ENCODE measurements at places on chromosomes 12 and 14. TPM values are rescaled to one million over a fixed set of nuclear protein-coding genes. Genes with fewer than 3 reads are reported as not detected.

The ZDHHC22 gene
- not detected for total RNA-seq

DNA sequence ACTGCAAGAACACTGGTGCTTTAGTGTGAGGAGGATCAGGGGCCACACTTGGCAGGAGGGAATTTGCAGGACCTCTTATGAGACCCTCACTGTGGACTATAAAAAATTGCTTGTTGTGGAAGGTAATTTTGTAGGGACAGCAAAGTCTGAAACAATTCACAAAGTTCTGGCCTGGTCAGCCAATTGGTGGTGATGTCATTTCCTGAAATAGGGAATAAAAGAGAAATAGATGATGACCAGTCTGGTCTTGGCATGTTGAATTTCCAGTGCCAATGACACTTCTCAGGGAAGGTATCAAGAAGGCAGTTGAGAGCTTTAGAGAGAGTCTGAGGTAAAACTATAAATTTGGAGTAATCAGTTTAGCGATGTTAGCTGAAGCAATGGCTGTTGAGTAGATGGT, 129.3 kb upstream of the LMNTD1 start:
- DNase-seq, result no peak

- no peak for DNase-seq
Observed at GRCh38 chr14:34668111-34668510, 38.2 kb upstream of the SNX6 start.

GRCh38 chr12:1929985-1930802, 11.7 kb upstream of the CACNA2D4 start:
- DNase-seq, result no peak

GRCh38 chr12:92602476-92602875, 100.3 kb upstream of the PLEKHG7 start:
- DNase-seq, result no peak

The RAN gene
- 326 TPM for total RNA-seq

- DNase-seq, result no peak
Observed at GRCh38 chr12:1126091-1126490, 135.1 kb downstream of the ERC1 start.

The GDF3 gene
- total RNA-seq, result not detected

GRCh38 chr12:30108666-30109065, 324.9 kb upstream of the TMTC1 start:
- no peak for DNase-seq

The ITGA7 gene
- total RNA-seq, result 497 TPM

- no peak for DNase-seq
Observed at GRCh38 chr12:98745578-98746391, 100.7 kb downstream of the APAF1 start.

The SYT1 gene
- total RNA-seq, result 2.0 TPM

- no peak for DNase-seq
Observed at GRCh38 chr12:52528641-52529143, 8.5 kb upstream of the KRT5 start.

The ITGB7 gene
- 2.1 TPM for total RNA-seq

The KRT8 gene
- total RNA-seq, result 4.0 TPM

DNA sequence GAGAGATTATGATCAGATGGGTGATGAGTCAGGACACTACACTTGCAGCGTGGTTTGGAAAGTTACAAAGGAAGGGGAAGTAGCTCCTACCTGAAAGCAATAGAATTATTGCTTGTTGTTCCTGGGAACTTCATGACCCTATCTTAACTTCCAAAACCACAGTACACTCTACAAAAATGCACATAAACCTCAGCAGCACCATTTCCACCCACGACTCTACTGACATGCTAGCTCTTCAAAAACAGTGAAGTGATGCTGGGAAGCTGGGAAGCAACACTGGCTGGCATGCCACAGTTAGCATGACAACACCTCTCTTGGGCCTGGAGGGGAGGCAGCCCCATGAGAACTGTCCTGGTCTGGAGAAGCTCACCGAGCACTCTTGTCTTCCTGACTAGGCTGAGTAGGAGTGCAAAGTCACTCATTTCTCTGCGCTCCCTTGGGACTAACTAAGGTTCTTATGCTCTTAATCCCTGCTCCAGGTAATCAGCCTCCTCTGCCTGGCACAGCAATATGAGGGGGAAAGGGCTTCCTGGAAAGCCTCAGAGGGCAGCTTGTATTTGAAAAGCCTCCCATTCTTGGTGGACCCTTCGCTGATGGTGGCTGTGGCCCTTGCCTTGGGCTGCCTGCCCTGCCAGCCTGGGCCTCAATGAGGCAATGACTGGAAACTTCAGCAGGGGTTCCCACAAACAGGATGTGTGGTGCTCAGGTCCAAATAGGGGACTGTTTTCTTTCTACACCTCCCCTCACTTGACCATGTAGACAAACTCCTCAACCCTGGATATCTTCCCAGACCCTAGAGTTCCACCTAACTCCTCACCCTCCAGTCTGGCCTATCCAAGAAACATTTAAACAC, 1.2 kb downstream of the KRT3 start:
- DNase-seq, result peak; percentile 65

The KRT6B gene
- total RNA-seq, result not detected

The GPR68 gene
- total RNA-seq, result 3.2 TPM

The NANOG gene
- total RNA-seq, result 0.76 TPM

GRCh38 chr14:50242566-50243310, 11.4 kb upstream of the SOS2 start:
- DNase-seq, result no peak

- DNase-seq, result no peak
Observed at GRCh38 chr12:47095446-47096236, 15.9 kb upstream of the AMIGO2 start.

The GPRC5D gene
- total RNA-seq, result not detected

DNA sequence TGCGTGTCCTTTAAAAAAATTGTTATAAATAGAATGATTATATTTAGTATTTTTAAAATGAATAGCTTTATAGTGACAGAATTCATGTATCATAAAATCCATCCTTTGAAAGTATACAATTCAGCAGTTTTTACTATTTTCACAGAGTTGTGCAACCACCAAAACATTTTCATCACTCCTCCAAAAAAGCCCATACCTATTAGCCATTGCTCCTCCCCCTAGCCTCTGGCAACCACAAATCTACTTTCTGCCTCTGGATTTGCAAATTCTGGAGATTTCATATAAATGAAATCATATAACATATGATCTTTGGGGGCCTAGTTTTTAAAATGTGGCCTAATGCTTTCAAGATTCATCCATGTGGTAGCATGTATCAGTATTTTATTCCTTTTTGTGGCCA, 117.9 kb upstream of the MED13L start:
- DNase-seq, result no peak

The IFT43 gene
- total RNA-seq, result 44.9 TPM

DNA sequence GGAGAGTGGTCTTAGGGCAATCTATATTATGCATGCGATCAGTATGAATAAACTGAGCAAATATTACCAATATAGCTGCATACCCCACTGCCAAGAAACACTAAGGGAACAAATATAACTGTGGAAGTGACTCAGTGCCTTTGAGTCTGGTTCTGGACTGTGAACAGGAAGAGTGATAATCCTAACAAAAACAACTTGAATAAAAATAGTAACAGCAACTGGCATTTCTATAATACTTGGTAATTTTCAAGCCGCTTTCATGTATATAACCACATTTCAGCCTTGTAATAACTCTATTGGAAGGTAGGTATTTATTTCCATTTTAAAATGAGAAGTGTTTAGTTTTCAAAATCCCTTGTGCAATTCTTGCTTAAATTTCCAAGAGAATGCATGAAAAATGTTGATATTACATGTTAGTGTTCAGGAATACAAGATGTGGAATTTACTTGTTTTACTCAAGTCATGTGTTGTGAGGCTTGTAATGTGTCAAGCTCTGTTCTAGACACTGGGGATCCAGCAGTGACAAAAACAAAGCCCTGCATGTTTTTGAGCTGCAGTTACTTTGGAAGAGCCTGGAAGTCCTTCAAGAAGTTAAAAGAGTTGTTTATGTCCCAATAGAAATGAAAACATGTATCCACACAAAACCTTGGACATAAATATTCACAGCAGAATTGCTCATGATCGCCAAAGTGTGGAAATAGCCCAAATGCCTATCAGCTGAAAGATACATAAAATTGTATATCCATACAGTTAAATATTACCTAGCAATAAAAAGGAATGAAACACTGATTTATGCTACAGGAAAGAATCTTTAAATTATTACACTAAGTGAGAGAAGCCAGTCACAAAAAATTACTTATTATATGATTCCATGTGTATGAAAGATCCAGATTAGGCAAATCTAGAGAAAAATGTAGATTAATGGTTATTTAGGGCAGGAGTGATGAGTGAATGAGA, 338.1 kb upstream of the TMEM132C start:
- no peak for DNase-seq

The GPHB5 gene
- total RNA-seq, result not detected

DNA sequence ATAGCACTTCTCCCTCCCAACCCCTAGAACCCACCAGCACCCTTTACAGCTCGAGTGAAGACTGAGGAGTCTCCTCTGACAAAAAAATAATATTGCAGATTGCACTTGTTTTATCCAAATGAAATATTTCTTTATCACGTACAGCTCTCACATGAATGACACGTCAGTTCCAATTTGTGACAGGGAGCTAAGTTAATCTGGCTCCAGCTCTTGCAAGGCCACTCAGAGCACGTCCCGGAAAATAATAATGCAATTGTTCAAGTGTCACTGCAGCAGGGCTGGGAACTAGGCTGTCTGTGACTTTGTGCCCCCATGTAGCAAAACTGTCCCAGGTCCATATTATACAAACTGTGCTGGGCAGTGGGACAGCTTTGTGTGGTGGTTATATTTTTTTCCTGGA, 539.6 kb downstream of the VRK1 start:
- DNase-seq, result no peak

The C14orf132 gene
- 122 TPM for total RNA-seq

Data from posterior vena cava (tissue), 2 donors.